ENCODE measurements at places on chromosomes 6 and 20.

- no peak for DNase-seq
Observed at GRCh38 chr6:169237496-169238134, 16.0 kb downstream of the THBS2 start.

- no peak for DNase-seq
Observed at GRCh38 chr6:97437087-97437486, 154.1 kb upstream of the MMS22L start.

DNA sequence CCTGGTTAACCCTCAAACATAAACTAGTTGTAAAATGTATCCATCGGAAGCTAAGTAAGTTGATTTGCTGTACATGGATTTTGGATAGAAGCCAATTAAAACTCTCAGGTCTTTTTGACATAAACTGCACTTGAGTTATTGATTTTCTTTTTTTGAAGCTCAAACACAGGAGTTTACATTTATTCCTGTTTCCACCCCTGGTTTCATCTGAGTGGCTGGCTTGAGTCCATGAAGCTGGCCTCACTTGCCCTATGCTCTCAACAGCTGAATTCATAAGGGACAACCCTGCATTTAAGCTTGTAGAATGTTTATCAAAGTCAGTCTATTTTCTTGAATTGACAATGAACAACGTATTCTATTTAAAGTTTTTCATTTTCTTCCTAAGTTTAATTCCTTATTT is 58.1 kb upstream of the PLEKHG1 start:
- DNase-seq = no peak

DNA sequence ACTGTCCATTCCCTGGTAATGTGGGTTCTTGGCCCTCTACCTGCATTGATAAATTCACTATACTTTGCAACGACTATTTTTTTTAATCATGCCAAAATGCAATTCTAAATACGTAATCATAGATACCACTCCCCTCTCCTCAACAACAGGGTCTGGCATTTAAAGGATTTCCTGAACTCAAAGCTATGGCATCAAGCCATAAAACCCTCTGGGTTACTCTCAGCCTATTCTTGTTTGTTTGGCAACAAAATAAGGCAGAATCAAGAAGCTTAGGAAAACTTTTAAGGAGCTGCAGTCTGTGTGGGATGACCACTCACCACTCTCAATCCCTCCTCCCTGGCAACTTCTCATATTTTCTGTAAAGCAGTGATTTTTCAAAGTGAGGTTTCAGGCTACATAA is 669.9 kb upstream of the ID4 start:
- DNase-seq = no peak

GRCh38 chr6:112683106-112683505 is 336.0 kb downstream of the RFPL4B start:
- no peak for DNase-seq
